ENCODE measurements at places on chromosomes 16 and 17.

DNA sequence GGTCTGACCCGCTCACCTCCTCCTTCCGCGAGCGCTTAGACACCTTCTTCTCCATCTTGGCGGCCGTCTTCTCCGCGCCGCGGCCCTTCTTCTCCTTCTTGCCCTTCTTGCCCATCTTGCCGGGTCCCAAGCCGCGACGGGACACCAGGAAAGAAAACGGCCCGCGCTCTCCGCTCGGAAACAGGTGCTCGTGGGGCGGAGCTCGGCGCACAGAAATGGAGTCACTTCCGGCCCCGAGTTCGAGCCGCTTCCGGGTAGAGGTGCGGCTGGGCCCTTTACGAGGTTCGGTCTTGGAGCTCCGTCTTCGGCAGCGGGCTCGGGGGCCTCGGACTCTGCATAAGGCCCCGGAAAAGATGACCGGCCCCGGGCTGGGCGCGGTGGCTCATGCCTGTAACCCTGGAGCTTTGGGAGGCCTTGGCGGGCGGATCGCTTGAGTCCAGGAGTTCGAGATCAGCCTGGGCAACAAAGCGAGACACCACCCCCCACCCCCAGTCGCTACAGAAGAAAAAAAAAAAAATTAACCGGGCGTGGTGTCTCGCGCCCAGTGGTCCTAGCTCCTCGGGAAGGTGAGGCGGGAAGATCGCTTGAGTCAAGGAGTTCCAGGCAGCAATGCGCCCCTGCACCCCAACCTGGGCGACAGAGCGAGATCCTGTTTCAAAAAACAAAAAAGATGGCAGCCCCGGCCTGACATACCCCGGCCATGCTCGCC lies at the start of gene KLHDC4:
KLHDC4 (minus strand) TSS at position 211 of the 709 bp plus-strand sequence; CDS start at position 115, 96 bp downstream.
- DNase-seq, result no peak

GRCh38 chr16:53304334-53304733 lies 129.9 kb upstream of the RBL2 start:
- no peak for DNase-seq

- peak; percentile 29 for DNase-seq
Observed at GRCh38 chr17:57243171-57243622, 13.1 kb upstream of the MSI2 start.

DNA sequence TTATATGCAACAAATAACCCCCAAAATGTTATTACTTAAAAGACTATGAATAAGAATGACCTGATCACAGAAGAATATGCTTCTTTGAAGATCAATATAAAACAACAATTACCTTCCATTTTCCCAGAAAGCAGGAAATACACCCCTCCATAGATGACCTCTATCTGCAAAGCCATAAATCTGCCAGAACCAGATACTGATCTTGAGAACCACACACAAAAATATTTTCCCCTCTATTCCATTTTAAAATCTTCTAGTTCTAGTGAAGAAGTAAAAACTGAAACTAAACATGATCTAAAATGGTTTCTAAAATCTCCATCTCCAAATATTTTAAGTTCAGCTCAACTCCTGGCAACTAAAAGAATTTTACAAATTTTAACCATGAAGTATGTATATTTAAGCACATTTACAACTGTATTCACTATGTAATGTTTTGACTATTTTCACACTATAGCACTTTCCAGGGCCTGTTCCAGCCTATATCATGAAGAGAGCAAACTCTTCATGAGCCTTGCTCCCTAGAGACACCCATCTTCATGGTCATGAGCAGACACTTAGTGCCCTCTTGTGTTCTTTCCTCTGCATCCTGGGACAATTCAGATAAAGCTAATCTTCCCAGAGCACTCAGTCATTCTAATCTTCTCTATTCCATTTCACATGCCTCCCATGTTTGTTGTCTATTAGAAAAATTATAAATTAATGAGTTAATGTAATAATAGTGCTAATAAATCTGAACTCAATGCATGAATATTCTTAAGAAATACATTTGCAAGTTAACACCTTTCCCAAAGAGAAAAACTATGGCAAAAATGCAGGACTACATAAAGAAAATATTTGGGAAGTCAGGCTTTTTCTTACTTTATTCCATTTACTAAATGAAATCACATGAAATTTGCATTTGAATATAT lies 87.0 kb downstream of the HELZ start:
- no peak for DNase-seq

DNA sequence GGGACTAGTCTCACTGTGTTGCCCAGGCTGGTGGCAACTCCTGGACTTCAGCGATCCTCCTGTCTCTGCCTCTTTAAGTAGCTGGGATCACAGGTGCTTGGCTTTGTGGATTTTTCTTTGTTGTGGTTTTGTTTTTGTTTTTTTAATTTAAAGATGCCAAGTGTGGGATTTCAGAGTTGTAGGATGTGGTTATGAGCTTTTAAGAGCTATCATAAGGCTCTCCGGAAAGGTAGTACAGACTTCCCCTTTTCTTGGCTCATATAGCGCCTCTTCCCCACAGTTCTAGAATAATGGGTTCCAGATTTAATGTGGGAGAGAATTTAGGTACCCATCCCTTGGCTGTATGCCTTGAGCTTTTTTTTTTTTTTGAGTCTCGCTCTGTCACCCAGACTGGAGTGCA lies 17.1 kb downstream of the AKAP1 start:
- DNase-seq, result no peak

- no peak for DNase-seq
Observed at GRCh38 chr17:49589577-49589927, 13.9 kb downstream of the NXPH3 start.

GRCh38 chr16:50265260-50265659 lies 1.1 kb upstream of the ADCY7 start:
- no peak for DNase-seq

DNA sequence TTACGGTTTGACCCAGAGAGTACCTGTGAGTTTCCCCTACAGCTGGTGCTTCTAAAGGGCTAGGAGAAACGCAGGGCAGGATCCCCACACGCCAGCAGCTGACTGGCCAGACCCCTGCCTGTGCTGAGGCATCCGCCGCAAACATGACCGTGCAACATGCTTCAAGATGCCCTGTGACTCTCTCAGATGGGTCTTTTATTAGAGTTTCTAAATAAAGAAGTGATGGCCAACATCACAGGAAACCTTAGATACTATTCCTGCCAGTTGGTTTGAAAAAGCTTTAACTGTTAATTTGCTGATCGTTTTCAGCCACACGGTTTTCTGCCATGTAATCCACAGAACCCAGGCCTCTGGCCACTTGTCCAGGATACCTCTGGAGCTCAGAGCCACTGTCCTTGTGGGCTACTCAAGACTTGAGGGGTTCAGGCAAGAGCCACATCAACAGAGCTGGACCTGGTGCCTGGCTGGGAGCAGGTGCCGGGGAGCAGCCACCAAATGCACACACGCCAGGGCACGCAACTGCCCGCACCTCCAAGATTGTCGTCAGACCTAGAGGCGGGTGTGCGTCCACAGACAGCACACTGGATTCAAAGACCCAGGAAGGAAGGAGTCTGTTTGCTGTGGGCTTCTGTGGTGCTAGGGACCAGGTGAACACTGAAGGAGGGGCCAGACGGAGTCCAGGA lies 118.4 kb downstream of the ZNF778 start:
- no peak for DNase-seq

GRCh38 chr17:60604686-60605334 lies 4.8 kb downstream of the PPM1D start:
- DNase-seq, result peak; percentile 20

DNA sequence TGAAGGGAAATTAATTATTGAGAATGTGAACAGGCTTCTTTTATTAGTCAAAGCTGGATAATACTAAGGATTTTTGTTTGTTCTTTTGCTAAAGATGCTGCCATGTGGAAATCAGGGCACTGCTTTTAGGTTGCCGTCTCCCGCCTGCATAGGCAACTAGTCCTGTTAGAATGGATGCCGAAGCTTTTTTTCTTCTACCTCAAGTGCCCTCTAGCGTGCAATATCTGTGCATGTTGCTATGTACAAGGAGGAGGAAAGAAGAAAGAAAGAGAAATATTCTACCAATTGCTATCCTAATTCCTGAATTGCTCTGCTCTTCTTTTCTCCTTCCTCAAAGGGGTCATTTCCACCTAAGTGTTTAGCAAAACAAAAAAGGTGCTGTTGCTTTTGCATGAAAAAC lies 5.2 kb upstream of the CDH8 start:
- DNase-seq, result no peak

DNA sequence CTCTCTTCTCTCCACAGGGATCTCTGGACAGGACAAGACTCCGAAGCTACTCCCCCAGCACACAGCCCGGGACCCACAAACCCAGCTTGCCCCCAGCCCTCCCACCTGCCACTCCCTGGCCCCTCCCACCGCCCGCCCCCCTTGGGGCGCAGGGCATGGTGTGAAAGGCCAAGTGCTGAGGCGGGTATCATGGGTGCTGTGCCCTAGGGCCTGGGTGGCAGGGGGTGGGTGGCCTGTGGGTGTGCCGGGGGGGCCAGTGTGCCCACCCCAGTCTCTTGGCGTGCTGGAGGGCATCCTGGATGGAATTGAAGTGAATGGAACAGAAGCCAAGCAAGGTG lies 11.4 kb downstream of the THRA start:
- DNase-seq, result no peak

DNA sequence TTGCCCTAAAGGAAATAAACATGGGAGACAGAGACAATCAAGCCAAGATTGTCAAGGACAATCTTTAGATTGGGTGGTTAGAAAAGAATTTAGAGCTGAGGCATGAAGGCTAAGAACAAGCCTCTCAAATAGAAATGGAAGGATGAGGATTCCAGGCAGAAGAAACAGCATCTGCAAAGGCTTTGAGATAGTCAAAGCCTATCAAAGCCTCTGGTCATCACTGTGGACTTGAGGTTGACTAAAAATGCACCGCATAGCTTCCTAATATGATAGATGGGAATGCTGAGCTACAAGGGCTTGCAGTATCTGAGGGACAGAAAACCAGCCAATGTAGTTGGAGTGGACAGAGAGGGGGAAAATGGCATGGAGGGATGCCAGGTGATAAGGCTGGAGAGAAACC lies 109.8 kb upstream of the FAM20A start:
- DNase-seq, result no peak

- DNase-seq, result no peak
Observed at GRCh38 chr17:68832109-68832802, 122.9 kb downstream of the ABCA8 start.

GRCh38 chr16:86064431-86065250 lies 165.7 kb downstream of the IRF8 start:
- DNase-seq, result no peak

DNA sequence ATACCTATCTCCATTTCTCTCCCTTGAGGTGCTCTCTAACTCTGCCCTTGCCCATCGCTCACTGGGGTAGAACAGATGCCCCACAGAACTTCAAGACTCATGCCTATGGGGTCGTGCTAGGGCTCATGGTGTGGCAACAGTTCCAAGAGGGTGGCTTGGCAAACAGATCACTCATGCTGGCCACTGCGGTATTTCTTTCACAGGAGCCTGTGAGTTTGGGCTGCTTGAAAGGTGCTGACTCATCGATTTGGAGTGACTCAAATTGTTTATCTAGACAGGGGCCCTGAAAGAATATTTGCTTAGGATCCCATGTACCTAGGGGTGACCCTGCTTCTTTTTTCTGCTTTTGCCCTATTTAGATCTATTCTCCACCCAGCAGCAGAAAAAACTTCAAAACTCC lies 69.9 kb downstream of the IRX5 start:
- no peak for DNase-seq

DNA sequence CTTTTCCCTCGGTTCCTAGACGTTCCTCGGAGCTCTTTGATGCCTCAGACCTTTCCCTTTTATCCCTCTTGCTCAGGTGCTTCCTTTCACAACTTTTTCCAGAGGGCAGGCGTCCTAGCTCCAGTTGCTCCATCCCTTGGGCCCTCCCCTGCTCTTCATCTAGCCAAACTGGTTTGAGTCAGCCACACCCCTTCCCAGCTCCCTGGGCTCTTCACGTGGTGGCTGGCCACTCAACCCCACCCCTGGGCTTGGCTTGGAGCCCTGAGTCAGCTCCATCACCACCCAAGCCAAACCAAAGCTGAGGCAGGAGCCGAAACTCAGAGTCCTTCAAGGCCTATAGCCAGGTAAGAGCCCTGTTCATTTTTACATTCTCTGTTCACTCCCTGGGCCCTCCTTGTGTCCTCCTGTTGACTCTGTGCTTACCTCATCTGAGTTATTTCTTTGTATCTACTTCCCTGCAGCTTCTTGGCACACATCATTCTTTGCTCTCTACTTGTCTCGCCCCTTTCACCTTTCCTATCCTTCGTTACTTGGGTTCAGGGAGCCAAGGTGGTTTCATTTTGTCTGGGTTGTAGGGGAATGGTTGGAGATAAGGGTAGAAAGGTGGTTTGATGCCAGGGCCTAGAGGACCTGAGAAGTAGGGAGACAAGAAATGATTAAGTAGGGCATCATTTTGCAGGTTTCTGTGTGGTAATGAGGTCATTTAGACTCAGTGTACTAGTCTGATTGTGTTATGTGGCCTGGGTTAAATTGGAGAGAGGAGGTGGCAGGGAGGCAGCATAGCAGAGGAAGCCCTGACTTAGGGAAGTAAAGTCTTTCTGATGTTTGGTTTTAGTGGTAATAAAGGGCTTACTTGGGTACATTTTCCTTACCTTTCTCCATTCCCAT lies 7.6 kb upstream of the PHKG2 start:
- DNase-seq, result peak; percentile 66

GRCh38 chr16:80682421-80683070 lies 121.9 kb downstream of the CDYL2 start:
- no peak for DNase-seq

- DNase-seq, result no peak
Observed at GRCh38 chr17:62703776-62704380, 76.4 kb downstream of the MRC2 start.

GRCh38 chr17:64448665-64449512 lies at the start of gene MILR1:
MILR1 (plus strand) TSS chr17:64449115; CDS start chr17:64449169, 54 bp downstream.
- peak; percentile 51 for DNase-seq

DNA sequence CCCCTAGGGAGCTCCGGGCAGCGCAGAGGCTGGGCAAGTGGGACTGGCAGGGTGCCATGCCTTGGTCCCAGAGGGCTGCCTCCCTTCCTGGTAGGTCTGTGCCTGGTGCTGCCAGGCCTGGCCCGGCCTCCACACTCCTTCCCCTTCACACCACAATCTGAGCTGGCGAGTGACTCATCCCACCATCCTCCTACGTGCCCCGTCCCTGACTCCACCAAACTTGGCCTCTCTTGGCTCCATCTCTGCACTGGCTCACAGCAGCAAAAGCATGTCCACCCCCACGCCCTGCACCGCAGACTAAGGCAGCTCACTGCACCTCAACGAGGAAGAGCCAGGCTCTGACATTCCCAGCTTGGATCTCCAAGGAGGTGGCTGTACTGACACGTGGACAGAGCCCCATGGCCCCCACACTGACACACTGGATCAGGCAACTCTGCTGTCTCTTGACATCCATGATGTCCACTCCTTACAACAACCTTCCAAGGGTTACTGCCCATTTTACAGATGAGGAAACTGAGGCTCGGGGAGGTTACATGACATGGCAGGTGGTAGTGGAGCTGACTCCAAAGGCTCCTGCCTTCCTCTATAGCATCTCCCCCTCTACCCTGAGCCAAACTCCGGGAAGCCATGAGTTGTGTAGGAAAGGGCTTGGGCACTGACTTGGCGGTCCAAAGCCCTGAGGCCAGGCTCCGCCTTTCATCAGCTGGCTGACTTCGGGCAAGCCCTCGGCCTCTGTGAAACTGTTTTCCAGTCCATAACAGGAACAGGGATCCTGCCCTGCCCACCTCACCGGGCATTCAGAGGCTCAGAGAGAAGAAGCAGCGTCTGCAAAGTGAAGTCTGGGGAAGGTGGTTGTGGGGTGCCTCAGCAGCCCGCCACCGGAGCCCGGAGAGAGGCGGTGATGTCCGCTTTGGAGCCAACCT lies 20.1 kb upstream of the KRT19 start:
- DNase-seq, result peak; percentile 92

- no peak for DNase-seq
Observed at GRCh38 chr17:48719642-48720265, 2.6 kb downstream of the PRAC1 start.
